ENCODE measurements at places on chromosomes 2 and 18.
A peak's percentile ranks its signal among the peaks of the same experiment; 100 is the strongest.

DNA sequence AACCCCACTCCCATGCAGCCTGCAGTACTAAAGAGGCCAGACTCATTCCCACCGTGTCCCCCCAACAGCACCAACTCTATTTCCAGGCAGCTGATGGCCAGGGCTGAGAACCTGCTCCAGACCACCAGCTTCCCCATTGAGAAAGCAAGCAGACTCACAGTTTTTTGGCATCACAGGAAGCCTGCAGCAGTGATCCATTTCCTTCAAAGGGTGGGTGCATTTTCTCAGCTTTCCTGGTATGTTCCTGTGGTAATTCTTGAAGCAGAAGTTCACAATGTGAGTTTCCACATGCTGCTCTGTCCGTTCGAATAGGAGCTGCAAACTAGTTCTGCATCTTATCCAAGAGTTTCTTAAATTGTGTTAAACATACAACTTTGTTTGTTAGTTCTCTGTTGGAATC is 1249.6 kb upstream of the FAM98A start:
- no peak for DNase-seq

- DNase-seq: no peak
Observed at GRCh38 chr2:132640116-132640515, 29.9 kb downstream of the LYPD1 start.

DNA sequence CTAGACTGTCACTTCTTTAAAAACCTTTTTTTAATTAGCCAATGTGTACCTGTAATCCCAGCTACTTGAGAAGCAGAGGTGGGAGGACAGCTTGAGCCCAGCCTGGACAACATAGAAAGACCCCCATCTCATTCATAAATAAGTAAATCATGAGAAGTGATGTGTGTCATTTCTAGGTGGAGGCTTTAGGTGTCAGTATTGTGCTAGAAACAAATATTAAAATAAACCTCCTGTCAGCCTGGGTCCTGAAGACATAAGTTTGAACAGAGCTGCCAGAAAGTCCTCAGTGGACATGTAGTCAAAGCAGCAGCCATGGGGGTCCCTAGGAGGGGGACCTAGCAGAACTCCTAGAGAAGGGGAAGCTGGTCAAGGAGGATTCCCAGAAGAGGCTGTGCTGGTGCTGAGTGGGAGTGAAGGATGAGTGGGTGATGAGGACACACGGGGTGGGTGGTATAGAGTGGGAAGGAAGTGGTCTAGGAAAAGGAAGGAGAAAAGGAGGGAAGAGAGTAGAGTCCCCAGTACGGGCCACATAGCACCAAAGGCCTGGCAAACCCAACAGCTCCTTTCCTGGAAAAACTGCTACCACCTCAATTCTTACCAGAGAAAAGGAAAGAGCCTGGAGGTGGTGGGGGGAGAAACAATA is 316.6 kb upstream of the NCKAP5 start:
- DNase-seq: no peak

GRCh38 chr2:25955869-25956535 is 26.3 kb downstream of the KIF3C start:
- no peak for DNase-seq

GRCh38 chr2:221762496-221762895 is 190.4 kb upstream of the EPHA4 start:
- DNase-seq: no peak

DNA sequence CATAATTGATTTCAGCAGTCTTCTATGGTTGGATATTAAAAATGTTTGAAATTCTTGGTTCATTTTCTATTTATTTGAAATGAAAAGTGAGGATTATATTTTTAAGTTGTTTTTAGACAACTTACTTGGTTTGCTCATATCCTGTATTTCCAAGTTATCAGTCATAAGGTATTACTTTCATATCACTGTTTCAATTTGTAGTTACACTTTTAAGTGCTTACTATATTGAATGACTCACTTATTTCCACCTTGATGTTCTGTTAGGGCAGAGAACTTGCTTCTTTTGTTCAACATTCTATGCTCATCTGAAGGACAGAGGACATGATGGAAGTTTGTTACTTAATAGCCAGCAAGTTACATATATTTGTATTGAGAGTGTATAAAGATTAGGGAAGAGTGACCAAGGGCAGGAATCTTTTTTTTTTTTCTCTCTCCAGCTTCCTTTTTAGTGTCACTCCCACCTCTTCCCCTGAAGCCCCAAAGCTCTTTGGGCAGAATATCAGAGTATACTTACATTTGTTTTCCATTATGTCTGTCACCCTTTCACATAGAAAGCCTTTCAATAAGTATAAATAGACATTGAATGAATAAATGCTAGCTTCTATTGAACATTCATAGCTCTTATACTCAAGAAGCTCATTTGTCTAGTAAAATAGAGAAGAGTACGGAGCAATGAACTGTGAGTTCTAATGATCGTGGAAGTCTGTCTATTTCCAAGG is 28.1 kb downstream of the PIK3C3 start:
- no peak for DNase-seq

DNA sequence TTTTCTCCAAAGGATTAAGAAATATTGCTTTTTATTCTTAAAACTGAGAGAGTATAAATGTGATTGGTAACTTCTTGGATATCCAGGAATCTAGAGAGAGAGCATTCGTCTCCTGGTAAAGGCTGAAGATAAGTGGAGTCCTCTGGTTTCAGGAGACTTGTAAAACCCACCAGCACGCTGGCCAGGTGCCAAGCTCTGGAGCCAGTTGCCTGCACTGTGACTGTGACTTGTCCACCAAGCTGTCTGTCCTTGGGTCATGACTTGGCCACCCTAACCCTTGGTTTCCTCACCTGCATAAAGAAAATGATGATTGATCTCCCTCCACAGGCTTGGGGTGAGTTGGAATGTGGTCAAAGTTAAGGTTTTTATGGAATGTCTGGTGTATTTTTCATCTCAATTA is 185.4 kb upstream of the NCKAP5 start:
- DNase-seq: no peak

GRCh38 chr2:240499309-240500301 is 58.2 kb downstream of the ANKMY1 start:
- no peak for DNase-seq

DNA sequence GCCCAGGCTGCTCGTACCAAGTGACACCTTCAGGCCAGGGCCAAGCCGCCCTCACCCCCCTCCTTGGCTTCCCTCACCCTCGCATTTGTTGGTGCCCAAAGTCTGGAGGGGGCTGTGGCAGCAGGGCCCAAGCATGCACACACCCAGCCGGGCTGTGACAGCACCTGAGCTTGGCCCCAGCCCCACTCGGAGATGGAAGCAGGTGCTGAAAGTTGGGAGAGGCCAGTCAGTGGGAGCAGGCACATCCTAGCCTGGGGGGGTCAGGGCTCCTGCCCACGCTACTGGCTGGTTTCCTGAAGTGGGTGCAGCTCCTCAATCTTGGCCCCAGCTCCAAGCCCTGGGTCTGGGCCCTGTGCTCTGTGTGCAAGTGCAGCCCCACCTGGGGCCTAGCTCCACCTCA is 228.0 kb downstream of the RDH14 start:
- DNase-seq: no peak

DNA sequence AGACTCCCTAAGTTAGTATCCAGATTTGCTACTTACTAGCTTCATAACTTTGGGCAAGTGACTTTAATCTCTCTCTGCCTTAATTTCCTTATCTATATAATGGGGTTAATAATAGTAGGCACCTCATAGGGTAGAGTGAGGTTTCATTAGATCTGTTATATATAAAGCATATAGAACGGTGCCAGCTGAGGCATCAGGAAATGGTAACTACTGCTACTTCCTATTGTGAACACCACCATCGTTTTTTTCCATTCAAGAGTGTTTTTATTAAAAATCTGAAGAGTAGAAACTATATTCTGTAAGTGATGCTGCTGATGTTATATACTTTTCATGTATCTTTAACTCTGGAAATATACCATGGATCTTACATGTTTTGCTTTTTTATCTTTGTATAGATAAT is 44.3 kb downstream of the MALT1 start:
- DNase-seq: no peak

- no peak for DNase-seq
Observed at GRCh38 chr2:203543898-203544328, 8.8 kb upstream of the RAPH1 start.

DNA sequence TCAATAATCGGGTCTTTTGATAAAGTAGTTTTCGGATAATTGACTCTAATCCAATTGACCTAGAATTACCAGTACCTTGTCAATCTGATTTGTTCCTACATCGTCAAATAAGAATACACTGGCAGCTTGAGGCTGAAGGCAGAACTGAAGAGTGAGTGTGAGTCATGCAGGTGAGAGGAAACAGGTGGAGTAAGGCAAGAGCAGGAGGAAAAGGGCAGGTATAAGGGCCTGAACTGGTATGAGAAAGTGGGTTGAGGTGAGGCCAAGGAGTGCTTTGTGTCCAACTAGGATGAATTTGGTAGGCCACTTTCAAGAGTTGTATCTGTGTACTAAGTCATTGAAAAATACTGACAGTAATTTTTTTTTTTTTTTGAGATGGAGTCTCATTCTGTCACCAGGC is 186.0 kb downstream of the ZNF385B start:
- DNase-seq: no peak

DNA sequence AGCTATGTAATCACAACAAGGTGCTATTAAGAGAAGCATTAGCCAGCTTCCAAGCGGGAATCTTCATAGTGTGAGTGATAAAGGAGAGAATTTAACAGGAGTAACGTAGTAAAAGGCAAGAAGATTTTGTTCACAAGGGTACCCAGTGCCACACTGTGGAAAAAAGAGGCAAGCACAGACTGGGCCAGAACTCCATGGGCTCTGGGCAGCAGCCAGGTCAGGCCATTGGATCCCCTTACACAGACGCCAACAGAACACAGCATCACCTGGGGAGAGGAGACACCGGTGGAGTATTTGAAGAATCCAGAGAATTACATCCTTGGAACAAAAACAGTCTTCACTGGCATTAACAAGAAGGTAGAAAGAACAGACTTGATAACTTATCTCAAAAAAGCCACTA is 21.2 kb downstream of the AMER3 start:
- no peak for DNase-seq

GRCh38 chr2:239202343-239202742 is 198.5 kb downstream of the HDAC4 start:
- DNase-seq: no peak

DNA sequence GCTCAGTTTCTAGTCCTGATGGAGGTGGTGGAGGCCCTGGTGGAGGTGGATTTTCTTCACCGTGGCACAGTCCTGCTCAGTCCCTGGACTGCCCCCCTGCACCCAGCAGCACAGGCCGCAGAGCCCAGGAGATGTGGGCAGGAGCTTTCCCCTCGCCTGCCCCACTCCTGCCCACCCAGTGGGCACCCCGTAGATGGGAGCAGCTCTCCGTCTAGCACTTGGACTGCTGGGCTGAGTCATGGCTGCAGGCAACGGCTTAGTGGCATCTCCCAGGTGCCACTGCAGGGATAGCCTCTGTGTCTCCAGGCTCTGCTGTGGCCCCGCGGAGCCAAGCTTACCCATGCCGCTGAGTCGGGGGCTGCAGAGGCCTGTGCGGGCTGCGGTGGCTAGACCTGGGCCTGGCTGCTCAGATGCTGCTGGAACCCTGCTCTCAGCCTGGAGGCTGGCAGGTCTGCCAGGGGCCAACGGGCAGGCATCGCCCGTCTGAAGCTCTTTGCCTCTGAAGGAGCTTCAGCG is 92.3 kb upstream of the CTDP1 start:
- no peak for DNase-seq

GRCh38 chr18:9092665-9093064 is 9.8 kb upstream of the NDUFV2 start:
- DNase-seq: no peak

- DNase-seq: no peak
Observed at GRCh38 chr18:13356032-13356431, 137.5 kb downstream of the LDLRAD4 start.

DNA sequence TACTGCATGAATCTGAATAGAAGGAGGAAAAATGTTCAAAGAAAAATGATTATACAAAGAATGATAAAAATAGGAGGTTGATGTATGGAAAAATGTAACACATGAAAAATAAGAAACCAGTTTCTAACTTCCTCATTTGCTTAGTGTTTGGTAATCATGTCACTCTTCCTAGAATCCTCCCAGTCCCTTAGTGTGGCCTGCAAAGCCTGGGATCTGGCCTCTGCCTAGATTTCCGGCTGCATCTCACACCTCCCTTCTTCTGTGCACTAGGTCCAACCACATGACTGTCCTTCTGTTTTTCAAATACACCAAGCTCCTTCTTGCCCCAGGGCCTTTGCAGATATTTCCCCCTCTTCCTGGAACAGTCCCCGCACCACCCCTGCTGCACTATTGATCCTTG is 76.8 kb upstream of the RBMS1 start:
- DNase-seq: no peak

DNA sequence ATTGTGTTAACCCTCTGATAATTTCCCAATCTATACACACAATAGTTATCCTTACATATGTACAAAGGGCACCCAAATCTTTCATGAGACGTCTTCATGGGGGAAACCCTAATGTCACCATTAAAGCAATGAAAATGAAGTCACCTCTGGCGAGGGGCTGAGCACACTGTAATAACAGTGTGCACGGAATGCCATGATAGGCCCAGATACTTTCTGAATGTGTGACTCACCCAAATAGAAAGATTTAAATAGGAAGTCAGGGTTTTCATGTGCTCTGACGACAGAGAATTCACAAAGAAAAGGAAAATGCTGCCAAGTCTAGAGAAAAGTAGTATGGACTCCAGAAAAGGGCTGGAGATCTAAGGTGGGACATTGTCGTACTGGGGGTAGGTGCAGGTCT is 128.3 kb downstream of the SATB2 start:
- no peak for DNase-seq

DNA sequence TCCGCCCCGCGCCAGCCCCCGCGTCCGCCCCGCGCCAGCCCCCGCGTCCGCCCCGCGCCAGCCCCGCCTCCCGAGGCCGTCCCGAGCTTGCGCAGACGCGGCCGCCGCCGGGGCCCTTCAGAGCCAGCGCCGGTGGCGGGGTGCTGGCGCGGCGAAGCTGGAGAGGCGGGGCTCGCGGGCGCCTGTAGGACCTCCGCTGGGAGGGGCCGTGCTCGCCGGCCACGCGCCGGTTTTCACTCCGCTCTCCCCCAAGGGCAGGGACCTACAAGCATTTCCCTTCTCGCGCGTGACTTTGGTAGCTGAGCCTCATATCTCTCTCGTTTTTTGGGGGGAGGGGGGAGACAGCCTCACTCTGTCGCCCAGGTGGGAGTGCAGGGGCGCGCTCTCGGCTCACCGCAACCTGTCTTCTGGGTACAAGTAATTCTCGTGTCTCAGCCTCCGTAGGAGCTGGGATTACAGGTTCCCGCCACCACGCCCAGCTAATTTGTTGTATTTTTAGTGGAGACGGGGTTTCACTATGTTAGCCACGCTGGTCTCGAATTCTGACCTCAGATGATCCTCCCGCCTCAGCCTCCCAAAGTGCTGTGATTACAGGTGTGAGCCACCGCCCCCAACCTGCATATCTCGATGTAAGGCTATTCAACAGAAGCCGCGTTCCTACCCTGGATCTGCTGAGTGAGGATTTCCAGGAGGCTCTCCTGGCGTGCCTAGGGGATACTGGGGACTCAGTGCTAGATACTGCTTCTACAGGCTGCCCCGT is at the start of gene ZNF514:
Gene ZNF514 (minus strand): TSS at position 159 of the 760 bp plus-strand sequence. CDS start 6,595 bp downstream, outside the sequence.
- peak; percentile 51 for DNase-seq

GRCh38 chr2:201808027-201808426 is 1.7 kb downstream of the CDK15 start:
- no peak for DNase-seq

- DNase-seq: no peak
Observed at GRCh38 chr2:96927405-96928171, 57.7 kb upstream of the SEMA4C start.

GRCh38 chr2:130975729-130976128 is 117.5 kb downstream of the FAM168B start:
- DNase-seq: no peak

GRCh38 chr2:85988175-85988913 is 99.6 kb upstream of the ST3GAL5 start:
- no peak for DNase-seq

- no peak for DNase-seq
Observed at GRCh38 chr2:176291335-176291734, 22.1 kb downstream of the MTX2 start.

Measured in activated CD8-positive, alpha-beta memory T cell treated with anti-CD3 and anti-CD28 coated beads for 4 hours (primary cell).